ENCODE measurements at places on chromosomes 2 and 18.

GRCh38 chr18:79200546-79201268 lies 131.5 kb downstream of the ATP9B start:
- DNase-seq = no peak

DNA sequence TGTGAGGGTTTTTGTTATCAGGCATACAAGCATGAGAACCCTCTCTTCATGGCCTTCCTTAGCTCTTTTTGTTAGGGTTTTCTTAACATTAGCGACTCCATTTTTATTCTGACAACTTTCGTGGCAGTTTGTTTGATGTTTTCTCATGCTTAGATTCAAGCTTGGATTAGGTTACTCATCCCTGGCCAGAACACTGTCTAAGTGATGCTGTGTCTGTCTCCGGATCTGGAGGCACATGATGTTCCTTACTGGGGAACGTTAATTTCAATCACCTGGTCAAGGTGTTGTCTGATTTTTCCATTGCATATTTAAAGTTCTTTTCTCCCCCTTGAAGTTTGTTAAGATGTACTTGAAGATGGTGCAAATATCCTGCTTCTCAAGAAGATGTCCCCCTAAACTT lies 40.7 kb downstream of the DYSF start:
- no peak for DNase-seq

DNA sequence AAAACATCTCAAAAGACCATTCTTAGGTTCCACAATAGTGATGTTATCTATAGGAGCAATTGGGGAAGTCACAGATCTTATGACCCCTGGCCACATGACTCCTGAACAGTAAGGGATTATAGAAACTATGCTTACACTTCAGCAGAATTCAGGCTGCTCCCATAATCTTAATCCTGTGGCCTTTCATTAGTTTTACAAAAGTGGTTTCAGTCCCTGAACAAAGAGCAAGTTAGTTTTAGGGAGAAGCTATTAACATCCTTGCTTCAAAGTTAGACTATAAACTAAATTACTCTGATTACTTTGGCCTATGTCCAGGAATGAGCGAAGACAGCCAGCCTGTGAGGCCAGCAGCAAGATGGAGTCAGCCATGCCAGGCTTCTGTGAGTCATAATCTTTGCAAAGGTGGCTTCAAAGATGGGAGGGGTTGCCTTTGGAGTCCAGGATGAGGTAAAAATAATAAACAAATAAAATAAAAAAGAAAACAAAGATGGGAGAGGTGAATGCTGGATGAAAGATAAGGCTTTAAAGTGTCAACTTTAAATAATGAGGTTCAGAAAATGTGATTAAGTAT lies 168.7 kb upstream of the NDUFV2 start:
- no peak for DNase-seq

GRCh38 chr2:80209458-80209857 lies 95.1 kb downstream of the LRRTM1 start:
- no peak for DNase-seq

DNA sequence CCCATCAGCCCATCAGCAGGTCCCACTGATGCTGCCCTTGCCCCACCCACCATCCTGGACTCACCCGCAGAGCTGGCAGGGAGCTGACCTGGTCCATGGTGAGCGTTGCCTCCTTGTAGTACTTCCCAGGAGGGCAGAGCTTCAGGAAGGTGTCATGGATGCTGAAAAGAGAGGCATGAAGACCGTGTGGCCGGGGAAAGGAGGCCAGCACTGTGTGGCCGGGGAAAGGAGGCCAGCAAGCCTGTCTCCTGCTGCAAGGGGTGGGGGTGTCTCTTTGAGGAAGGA lies 11.9 kb downstream of the CIB4 start:
- no peak for DNase-seq

- DNase-seq = no peak
Observed at GRCh38 chr2:46812361-46813019, 103.1 kb downstream of the MCFD2 start.

- DNase-seq = no peak
Observed at GRCh38 chr2:127563458-127564428, 28.3 kb downstream of the MYO7B start.

DNA sequence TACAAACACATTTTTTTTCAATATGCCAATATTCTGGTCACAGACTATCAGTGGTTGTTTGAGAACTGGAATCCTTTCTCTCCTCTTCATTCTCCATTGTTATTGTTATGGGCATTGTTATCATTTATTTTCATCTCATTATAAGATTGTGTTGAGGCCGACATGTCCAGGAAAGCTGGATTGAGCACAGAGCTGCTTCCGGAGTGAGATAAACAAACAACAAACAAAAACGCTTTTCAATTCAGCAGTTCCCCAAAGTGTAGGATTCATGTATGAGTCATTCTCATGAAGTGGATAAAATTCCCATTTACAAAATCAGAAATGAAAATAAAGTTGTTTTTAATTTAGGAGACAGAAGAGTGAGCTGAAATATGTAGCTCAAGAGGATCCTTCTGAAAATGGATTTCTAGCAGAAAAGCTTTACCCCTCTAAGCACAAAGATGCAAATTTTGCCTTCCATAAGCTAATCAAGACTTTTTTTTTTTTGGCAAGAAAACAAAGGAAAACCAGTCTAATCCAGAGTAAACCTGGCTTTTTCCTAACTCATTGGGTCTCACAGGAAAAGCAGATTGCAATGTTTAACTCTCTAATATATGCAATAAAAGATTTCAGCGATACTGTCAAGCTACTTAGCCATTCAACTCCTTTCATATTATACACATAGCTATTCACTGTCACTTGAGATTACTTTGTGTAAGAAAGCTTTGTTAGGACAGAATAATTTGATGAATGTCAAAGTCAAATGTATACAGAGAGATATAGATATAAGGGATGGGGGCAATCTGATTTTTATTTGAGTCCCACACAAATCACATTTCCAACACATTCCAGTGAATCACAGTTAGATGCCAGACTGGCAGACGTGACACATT lies 1441.7 kb upstream of the CELF4 start:
- DNase-seq = no peak

DNA sequence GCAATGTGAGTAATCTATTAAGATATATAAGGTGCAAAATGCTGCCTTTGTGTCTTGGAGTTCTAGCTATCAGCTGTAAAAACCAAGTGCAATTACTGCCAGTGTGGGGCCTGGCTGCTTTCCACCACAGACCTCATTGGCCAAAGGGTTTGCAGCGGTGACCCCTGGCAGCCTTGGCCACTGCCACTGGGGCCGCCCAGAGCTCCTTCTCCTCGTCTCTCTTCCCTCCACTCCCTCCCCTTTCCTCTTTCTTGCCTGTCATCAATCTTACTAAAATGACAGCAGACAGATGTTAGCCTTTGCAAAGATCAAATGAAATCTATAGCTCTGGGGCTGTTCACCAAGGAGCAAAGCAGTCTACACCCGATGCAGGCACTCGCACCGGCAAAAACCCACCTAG lies 986.3 kb downstream of the BCL11A start:
- no peak for DNase-seq

- DNase-seq = no peak
Observed at GRCh38 chr18:43049021-43049420, 66.5 kb downstream of the RIT2 start.

DNA sequence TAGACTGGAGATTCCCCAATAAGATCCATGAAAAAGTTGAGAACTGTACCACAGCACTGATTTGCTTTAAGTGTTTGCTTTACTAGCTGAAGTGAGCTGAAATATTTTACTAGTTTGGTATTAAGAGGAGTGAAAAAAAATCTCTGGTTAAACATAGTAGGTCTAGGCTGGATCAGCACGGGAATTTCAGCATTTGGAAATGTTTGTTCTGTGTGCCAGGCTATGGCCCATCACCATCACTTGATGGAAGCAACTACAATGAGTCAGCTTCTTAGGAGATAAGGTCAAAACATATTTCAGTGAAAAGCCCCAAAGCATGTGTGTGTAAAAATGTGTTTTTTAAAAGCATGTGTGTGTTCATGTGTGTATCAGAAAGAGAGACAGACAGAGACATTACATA lies 131.4 kb upstream of the DNMT3A start:
- DNase-seq = no peak

DNA sequence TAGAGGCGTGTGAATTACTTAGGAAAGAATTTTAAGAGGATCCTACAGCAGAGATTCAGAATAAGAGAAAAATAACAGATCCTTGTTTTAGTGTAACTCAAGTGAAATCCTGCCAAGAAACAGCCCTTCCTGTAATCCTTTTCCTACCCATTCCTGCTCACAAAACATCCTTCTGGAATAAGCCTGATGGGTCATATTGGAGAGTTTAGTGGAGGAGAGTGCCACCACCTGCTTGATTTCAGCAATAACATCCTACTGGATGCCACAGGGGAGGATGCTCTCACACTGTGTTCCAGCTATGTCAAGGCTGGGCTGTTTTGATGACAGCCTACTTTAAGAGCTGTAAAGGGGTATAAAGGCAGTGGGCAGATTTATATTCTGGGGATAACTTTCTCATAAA lies 54.8 kb upstream of the CCDC178 start:
- DNase-seq = no peak

GRCh38 chr2:168050377-168050776 lies 197.0 kb downstream of the STK39 start:
- DNase-seq = no peak

DNA sequence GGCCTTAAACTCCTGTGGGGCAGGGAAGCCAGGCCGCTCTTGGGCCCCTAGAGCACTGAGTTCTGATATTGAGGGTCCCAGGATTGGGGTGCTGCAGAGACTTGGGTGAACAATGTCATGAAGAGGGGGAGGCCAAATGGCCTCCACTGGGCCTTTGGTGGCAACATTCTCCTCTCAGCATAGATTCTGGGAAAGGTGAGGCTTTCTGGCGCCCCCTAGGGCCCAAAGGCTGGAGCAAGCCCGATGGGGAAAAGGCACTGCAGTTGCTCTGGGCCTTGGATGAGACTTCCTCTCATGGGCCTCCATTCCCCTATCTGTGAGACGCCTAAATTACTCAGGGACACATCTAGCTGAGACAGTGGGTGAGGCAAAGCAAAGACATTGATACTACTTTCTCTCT lies 84.8 kb downstream of the ACAA2 start:
- DNase-seq = no peak

DNA sequence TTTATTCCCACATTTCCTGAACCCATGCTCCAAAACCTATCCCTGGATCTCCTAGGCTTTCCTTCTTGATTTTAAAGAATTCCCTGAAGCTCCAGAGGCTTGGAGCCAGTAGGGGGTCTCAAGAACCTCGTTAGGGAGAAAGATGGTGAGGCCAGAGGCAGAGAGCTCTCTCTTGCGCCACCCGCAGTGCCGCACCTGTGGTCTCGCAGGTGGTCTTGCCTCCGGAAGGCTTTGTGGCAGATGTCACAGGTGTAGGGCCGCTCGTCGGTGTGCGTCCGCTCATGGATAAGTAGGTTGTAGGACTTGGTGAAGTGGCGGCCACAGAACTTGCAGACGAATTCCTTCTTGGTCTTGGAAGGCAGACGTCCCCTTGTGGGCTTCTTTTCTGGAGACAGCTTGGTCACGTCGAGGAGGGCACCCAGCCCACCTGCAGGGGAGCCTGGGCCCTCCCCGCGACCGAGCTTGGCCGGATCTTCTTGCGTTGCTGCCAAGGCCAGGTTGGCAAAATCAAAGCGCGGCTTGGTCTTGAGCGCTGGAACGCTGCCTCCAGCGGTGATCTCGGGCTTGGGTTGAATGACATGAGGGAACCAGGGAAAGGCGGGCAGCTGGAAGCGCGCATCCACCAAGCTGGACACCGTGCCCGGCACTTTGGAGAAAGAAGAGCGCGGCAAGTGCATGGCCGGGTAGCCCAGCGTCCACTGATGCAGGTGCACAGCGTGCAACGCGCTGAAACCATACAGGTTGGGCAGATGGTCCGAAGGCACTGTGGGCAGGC lies 5.3 kb downstream of the OSR1 start:
- no peak for DNase-seq

DNA sequence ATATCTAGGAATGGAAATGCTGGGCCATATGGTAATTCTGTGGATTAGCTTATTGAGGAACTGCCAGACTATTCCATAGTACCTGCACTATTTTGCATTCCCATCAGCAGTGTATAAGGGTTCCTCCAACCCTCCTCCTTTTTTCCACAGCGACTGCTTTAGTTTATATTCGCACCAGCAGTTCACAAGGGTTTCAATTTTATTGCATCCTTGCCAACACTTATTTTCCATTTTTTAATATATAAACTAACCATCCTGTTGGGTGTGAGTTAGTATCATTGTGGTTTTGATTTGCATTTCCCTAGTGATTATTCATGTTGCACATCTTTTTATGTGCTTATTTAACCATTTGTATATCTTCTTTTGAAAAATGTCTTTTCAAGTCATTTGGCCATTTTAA lies 67.0 kb downstream of the NAT8 start:
- DNase-seq = no peak

DNA sequence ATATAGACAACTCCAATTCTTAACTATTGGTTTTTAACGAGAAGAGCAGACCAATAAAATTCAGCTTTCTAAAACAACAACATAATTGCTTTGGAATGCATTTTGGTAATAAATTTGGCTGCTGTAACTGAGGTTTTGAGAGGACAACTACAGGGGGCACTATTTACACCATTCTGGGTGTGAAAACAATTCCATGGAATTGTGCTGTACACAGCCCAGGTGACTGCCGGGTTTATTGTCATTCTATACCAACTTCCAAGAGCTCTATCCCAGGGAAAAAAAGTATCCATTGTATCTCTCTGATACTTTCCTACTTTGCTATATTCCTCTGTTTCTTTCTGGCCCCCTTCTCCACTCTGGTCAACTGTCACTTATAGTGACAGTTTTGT lies 38.4 kb downstream of the IRS1 start:
- no peak for DNase-seq

DNA sequence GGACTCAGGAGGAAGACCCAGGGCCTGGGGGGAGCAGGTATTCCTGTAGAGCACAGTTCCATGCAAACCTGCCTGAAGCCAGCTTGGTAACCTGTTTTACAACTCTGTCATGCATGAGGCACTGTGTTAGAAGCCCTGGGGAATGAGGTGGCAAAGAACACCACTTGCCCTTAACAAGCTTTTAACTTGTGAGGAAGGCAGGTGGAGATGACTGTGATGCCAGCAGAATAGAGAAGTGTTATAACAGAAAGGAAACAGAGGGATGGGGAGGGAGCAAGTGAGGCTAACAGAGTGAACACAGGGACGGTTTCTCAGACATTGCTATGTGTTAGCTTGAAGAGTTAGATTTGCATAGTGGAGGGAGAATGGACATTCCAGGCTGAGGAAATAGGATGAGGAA lies 11.5 kb upstream of the IL1A start:
- no peak for DNase-seq
